ENCODE measurements at places on chromosomes 4 and X.

GRCh38 chrX:106404512-106404911, 207.3 kb upstream of the RADX start:
- DNase-seq = no peak

- DNase-seq = no peak
Observed at GRCh38 chr4:13659341-13660070, 32.0 kb upstream of the BOD1L1 start.

DNA sequence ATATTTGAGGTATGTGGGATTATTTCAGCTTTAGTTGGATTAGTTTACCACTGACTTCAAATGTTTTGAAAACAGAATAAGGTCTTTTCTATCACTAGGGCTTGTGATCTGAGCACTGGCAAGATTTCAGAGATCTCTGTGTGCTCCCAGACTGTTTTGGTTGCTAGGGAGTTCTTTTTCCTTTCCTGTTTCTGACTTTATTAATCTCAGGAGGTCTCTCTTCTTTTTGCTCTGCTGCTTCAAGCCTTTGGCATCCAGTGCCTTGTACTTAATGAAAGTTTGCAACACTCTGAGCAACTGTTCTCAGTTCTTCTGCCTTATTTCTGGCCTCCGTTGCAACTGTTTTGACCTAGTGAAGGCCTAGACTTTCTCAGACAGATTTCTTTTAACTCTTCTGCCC, 32.1 kb upstream of the PAQR3 start:
- DNase-seq = no peak

DNA sequence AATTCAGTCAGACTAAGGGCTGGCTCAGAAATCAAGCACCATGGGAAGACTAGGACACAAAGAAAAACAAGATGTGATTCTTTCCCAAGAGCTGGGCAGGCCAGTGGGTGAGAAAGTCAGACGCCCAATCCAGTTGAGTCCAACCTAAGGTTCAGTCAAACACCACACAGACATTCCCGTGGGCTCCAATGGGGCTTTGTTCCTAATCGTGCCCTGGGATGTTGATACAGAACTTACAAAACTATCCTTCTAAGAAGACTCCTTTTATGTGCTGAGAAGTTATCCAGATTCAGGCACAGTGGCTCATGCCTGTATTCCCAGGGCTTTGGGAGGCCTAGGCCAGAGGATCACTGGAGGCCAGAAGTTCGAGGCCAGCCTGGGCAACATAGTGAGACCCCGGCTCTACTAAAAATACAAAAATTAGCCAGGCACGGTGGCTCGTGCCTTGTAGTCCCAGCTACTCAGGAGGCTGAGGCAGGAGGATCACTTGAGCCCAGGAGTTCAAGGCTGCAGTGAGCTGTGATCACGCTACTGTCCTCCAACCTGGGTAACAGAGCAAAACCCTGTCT, 3.7 kb downstream of the BLOC1S4 start:
- no peak for DNase-seq

GRCh38 chr4:121299367-121299766, 81.5 kb downstream of the QRFPR start:
- no peak for DNase-seq

GRCh38 chrX:123822965-123823364, 36.9 kb upstream of the XIAP start:
- DNase-seq = no peak

GRCh38 chr4:182531555-182532162, 288.5 kb downstream of the TENM3 start:
- no peak for DNase-seq

- DNase-seq = no peak
Observed at GRCh38 chr4:73948291-73948690, 33.5 kb downstream of the PF4 start.

DNA sequence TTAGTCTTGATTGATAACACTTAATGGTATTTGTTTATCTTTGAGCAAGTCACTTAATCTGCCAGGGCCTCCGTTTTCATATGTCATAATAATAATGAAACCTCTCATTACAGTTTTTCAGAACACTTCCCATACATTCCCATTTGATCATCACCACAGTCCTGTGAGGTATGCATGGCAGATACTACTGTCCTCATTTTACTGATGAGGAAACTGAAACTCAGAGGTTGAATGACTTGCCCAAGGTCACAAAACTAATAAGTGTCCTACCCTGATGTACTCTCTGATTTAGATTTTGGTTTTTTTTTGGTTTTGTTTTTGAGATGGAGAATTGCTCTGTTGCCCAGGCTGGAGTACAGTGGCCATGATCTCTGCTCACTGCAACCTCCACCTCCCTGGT, 25.7 kb downstream of the ZFX start:
- no peak for DNase-seq

- DNase-seq = no peak
Observed at GRCh38 chr4:5894266-5894665, 1.4 kb upstream of the CRMP1 start.

- DNase-seq = no peak
Observed at GRCh38 chrX:143165778-143166177, 140.1 kb downstream of the SPANXN4 start.

- no peak for DNase-seq
Observed at GRCh38 chr4:176753049-176753448, 39.7 kb downstream of the VEGFC start.

GRCh38 chrX:96438803-96439202, 245.8 kb upstream of the DIAPH2 start:
- DNase-seq = no peak

DNA sequence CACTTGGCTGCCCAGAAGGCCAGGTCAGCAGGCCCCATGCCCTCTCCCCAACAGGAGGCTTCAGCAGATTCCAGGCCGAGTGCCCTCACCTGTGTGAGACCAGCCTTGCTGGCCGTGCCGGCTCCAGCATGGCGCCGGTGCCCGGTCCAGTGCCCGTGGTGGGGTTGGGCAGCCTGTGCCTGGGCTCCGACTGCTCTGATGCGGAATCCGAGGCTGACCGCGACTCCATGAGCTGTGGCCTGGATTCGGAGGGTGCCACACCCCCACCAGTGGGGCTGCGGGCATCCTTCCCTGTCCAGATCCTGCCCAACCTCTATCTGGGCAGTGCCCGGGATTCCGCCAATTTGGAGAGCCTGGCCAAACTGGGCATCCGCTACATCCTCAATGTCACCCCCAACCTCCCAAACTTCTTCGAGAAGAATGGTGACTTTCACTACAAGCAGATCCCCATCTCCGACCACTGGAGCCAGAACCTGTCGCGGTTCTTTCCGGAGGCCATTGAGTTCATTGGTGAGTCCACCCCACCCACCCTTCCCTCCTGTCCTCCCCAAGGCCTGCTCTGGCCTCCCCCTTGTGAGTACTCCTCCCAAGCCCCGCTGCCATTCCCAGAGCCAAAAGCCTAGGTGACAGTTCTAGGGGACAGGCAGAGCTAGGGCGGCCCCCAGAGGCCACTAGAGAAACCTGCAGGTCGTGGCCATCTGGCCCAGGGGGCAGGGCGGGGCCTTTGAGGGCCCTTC, 2.3 kb downstream of the DUSP9 start:
- peak; percentile 26 for DNase-seq

- no peak for DNase-seq
Observed at GRCh38 chrX:138519296-138519695, 192.2 kb downstream of the FGF13 start.

DNA sequence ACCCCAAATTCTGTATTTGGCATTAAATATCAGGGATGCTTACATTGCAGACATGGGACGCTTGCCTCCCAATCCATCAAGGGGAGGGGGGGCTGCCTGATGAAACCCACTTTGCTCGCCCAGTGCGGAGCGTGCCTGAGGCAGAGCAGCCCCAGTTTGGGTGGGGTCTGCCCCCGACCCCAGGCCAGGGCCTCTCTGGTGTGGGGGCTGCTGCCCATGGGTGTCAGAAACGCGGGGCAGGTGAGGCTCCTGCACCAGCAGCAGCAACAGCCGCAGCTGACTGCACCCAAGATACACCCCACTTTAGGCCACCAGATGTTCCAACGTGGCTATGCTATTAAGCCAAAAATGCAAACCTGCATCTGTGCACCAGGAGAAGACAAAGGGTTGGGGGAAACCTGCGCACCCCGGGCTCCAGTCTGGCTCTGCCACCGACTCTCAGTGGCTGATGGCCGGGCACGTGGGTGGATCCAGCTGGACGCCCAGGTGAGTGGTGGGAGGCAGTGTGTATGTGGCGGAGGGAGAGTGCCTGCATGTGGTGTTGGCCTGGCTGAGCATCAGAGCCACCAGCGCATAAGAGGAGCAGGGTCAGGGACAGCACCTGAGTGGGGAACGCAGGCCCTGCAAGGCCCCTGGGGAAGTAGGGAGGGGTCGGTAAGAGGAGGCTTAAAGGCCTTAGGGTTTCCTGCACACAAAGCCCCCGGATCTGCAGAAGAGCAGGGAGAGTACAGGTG, 86.2 kb downstream of the ABLIM2 start:
- DNase-seq = no peak

Data from GM18507 (cell line).